ENCODE measurements at places on chromosomes 5 and 9. TPM values are rescaled to one million over a fixed set of nuclear protein-coding genes. Genes with fewer than 3 reads are reported as not detected.

- no peaks in the 10 kb centered on the region for H3K36me3 ChIP-seq
- H3K27me3 ChIP-seq, result no peaks in the 10 kb centered on the region
- no peak for DNase-seq
- no peak overlapping the region for H3K4me3 ChIP-seq
- no peak overlapping the region for H3K27ac ChIP-seq
- H3K4me1 ChIP-seq, result no peaks in the 10 kb centered on the region
Measured at GRCh38 chr5:99636663-99637062, 707.9 kb upstream of the CHD1 start.

The C9orf153 gene
- polyA plus RNA-seq, result not detected

The IFNB1 gene
- polyA plus RNA-seq, result not detected

The PCDHGA5 gene
- polyA plus RNA-seq, result not detected

DNA sequence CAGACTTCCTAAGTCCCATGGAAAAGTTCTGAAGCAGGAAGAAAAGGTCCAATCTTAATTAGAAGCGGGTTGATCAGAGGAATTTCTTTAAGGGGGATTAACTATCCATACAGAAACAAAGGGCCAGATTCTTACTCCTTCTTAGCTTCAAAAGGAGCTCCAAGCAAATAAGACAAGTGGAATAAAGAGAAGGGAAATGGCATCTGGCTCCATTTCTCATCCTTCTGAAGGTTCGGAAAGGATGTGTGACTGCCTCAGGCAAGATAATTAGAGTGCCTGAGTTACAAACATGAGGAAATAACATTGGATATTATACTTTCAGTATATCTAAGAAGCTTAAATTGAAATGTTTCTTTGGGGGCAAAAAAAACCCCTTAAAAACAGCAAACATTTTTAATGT is 88.1 kb upstream of the ADAMTS19 start:
- H3K27ac ChIP-seq, result no peak overlapping the region
- no peak for DNase-seq
- H3K4me3 ChIP-seq, result no peak overlapping the region
- no peaks in the 10 kb centered on the region for H3K36me3 ChIP-seq
- no peaks in the 10 kb centered on the region for H3K27me3 ChIP-seq

Data from CD8-positive, alpha-beta memory T cell (primary cell).